ENCODE measurements at places on chromosomes 4 and X.

DNA sequence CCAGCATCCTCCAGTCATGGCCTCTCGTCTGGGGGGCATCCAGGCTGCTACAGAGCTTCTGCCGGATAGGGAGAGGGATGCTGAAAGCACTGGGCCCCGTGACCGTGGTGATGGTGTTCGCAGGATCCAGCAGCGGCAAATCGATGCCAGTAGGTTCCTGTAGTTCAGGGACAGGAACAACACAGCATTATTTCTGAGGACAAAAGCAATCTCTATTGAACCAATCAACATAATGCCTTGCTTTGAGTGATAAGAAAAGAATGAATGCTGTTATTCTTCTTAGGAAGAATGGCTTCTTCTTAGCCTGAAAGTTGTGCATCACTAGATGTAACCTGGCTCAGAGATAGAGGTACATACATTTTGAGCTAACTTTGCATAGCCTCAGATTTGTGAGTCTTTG is 378.6 kb downstream of the UNC5C start:
- DNase-seq: no peak

DNA sequence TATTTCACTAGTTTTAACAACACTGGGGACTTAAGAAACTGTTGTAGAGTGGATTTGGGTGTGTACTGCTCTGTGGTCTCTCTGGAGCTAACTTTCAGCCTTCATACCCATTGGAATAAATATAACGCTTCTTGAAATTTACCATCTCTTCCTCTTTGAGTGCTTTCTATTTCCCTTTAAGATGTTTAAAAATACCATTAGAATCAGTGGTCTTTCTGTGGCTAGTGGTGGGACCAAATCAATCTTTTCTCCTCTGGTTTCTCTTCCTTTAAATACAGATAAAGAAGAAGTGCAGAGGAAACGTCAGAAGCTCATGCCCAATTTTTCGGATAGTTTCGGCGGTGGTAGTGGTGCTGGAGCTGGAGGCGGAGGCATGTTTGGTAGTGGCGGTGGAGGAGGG is 92.0 kb downstream of the NFKB1 start:
- DNase-seq: no peak

DNA sequence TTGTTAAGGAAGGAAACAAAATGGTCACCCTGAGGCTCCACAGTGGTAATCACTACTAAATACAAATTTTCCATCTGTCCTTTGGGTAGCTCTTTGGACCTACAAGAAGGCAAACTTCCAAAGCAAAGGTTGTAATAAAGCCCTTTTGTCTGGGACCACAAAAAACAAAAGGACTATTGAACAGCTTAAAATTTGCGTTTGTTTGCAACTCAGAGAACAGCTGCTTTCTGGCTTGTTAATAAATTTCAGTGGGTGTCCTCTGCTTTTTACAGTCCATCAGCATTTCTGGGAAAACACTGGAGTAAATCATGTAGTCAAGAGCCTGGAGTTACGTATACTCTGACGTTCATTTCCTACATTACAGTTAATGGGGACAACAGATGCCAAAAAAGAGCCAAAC is 439.7 kb upstream of the DIAPH2 start:
- no peak for DNase-seq

DNA sequence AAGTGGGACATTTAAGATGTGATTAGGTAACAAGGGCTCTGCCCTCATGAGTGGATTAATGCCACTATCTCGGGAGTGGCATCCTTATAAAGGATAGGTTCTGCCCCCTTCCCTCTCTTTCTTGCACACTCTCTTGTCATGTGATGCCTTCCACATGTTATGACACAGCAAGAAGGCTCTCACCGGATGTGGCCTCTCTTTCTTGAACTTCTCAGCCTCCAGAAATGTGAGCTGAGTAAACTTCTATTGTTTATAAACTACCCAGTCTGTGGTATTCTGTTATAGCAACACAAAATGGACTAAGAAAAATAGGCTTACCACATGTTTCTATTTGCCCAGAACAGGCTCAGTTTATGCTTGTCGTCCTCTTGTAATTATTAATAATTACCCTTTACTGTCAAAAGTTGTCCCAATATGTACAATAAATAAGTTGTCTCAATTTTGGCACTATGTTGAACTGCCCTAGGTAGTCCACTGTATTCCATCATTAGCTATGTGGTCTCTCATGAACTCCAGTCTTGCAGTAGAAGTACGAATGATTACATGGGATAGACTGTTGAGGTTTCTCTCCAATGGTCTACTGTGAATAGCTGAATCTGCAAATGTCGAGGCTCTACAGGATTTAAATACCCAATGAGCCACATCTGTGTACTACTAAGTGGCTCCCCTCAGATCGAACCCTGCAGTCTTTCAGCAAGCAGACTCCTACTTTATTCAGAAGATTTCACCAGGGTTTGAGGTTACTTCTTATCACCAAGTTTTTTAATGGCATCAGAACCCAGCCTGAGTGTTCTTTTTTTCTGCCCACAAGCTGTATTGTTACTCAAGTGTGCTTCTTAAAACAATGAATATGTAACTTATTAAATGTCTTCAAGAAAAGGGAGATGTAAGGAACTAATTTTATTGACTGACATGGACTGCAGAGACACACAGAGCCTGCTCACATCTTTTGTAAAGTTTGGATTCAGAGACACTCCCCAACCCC is 102.0 kb upstream of the LEF1 start:
- no peak for DNase-seq

GRCh38 chrX:40457406-40457805 is 123.4 kb upstream of the ATP6AP2 start:
- no peak for DNase-seq

- DNase-seq: no peak
Measured at GRCh38 chrX:18174971-18175370, 45.7 kb downstream of the BEND2 start.

DNA sequence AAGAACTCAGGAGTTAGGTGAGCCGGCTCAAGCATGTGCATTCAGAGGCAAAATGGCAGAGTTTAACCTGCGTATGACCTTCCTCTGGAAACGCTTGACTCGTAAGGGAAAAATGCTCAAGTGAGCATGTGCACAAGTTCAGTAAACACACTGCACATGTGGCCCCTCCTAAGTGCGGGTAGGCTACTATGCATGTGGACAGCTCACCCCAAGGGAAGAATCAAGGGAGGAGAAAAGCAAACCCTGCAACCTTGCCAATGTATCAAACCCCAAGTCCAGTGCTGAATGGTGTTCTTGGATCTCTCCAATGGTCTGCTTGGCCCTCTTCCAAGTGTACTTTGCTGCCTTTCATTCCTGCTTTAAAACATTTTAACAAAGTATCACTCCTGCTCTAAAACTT is 407.1 kb downstream of the ADAM29 start:
- no peak for DNase-seq

DNA sequence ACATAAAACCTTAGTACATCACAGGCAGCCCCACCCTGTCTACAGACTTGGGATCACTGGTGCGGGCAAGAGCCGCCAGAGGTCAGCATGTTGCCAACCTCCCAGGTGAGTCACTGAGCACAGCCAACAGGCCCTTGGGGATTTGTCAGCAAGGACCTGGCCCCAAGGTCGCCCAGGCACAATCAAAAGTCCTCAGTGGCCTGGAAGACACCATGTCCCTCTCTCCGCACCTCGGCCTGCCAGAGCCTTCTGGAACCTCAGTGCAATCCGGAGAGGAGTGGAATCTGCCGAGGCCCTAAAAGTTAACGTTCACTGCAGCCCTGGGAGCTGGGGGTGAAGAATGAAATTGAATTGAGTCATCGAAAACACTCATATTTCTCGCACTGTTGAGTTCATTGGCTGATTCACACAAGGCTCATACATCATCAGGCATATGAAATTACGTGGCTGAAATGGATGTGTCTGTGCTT is 74.3 kb downstream of the WFS1 start:
- DNase-seq: no peak

- DNase-seq: no peak
Measured at GRCh38 chrX:154309041-154309775, 13.6 kb downstream of the TKTL1 start.

All from activated gamma-delta T cell treated with Interleukin-2 at 50 U/mL for 16 hours (primary cell).